ENCODE measurements at places on chromosomes 1 and 21.
A peak's percentile ranks its signal among the peaks of the same experiment; 100 is the strongest.

GRCh38 chr1:214264196-214264595 is 16.8 kb upstream of the SMYD2 start:
- no peak for DNase-seq

DNA sequence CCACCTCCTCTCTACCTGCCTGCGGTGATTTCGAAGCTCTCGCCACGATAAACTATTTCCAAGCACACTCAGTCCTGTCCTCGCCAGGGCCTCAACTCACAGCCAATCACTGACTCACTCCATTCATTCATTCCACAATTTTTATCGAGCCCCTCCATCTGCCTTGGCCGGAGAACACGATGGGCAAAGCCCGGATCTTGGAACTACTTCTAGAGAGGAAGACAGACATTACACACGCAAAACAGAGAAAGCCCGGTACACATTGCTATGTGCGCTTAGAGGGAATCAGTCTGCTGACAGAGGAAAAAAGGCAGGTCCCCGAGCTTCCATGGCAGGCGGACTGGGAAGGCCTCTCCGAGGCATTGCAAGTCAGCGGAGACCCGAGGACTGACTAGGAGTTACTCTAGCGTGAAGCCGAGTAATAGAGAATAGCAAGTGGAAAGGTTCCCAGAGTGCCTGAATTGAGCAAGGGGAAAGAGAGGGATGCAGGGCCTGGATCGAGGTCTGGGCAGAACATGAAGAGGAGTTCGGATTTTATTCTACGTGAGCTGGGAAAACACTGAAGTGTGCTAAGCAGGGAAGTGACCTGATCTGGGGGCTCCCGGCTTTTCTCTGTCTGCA is 54.2 kb upstream of the DNAJC6 start:
- no peak for DNase-seq

DNA sequence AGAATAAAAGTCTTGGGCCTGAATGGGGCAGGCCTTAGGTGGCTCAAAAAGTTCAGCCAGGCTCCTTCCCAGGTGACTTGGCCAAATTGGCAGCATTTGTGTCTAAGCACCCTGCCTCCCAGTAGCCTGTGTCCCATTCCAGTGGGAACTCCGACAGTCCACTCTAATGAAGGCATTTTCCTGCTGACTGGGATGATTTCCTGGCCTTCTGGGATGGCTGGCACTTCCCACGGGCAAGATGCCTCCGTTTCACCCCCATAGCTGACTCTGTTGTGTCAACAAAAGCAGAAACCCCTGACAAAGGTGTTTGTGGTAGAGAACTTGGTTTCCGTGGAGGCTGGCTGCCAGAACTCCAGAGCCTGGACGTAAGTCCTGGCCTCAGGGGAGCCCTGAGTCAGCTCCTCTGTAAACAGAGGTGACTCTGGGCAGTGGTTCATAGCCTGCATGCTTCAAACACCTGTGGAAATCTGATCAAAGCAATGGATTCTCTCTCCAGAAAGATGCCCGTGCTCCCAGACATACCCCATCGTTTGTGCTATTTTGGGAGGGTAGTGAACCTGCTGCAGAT is 36.6 kb downstream of the WNT3A start:
- DNase-seq: no peak

DNA sequence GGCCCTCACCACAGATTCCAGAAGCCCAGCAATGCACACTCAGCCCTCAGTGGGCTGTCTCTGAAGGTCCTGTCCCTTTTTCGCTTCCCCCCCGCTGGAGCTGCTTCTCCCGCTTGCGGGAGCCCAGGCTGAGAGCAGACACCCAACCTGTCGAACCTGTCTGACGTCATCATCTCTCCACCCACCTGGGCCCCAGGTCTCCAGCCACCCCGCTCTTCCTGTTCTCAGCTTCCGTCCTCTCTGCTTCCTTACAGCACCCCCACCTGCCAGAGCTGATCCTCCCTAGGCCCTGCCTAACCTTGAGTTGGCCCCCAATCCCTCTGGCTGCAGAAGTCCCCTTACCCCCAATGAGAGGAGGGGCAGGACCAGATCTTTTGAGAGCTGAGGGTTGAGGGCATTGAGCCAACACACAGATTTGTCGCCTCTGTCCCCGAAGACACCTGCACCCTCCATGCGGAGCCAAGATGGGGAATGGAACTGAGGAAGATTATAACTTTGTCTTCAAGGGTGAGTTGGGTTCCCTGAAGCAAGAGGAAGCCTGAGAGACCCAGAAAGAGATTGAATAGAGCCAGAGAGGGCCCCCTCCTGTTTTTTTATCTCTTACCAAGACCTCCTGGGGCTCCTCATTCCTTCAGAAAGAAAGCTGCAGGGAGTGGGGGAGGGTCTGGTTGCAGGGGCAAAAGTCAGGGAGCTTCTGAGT is at the start of gene RAB25:
TSS of gene RAB25 (plus strand) at position 224 of the 700 bp plus-strand sequence. CDS start at position 465, 241 bp downstream.
- no peak for DNase-seq

DNA sequence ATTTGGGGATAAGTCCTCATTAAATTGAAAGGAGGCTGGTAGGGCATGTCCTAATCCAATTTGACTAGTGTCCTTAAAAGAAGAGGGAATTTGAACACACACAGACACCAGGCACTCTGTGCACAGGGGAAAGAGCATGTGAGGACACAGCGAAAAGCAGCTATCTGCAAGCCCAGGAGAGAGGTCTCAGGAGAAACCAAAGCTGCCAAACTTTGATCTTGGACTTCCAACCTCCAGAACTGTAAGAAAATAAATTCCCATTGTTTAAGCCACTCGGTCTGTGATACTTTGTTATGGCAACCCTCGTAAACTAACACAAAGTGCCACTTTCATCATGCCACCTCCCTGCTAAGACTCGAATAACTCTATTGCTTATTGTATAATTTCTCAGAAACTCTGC is 13.8 kb downstream of the PLA2G4A start:
- no peak for DNase-seq

GRCh38 chr1:155892796-155893195 is 18.4 kb downstream of the RIT1 start:
- no peak for DNase-seq

- DNase-seq: no peak
Measured at GRCh38 chr1:210571356-210572284, 242.9 kb downstream of the HHAT start.

GRCh38 chr1:201128476-201128875 is 1.5 kb upstream of the ASCL5 start:
- no peak for DNase-seq

DNA sequence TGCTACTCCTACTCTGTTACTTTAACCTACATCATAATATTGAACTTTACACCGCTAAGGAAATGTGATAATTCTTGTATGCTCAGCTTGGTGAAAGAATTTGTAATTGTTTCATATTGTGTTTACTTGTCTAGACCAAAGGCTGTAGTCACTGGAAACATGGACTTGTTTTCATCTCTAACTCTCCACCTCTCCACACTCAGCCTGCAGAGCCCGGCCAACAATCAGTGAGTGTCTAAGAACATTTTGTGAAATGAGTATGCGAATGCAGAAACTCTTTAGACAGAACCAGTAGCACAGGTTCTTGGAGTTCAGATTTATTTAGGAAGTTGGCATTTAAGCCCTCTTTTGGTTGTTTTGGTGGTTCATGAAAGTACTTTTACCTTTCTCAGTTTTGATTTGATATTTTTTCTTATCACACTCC is 3.2 kb upstream of the RWDD3 start:
- DNase-seq: no peak

DNA sequence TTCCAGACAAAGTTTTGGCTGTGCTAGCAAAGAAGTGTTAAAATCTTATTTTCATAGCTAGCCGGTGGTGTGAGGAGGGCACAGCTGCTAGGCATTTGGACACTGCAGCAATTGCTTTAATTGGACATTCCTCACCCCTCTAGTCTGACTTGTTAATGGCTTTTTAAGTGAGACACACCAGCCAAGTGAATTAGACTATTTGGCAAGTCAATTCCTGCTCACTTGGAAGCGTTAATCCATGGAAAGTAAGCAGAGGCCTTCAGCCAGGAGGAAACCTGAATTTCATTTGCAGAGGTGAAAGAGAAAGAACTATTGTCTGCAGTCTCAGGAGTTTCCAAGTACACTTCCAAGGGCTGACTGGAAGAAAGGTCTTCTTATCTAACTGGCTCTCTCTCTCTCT is 175.7 kb downstream of the ST6GALNAC3 start:
- no peak for DNase-seq

- no peak for DNase-seq
Measured at GRCh38 chr1:117286145-117286544, 75.4 kb upstream of the VTCN1 start.

GRCh38 chr1:39268112-39268581 is 63.7 kb downstream of the MACF1 start:
- DNase-seq: peak; percentile 78

DNA sequence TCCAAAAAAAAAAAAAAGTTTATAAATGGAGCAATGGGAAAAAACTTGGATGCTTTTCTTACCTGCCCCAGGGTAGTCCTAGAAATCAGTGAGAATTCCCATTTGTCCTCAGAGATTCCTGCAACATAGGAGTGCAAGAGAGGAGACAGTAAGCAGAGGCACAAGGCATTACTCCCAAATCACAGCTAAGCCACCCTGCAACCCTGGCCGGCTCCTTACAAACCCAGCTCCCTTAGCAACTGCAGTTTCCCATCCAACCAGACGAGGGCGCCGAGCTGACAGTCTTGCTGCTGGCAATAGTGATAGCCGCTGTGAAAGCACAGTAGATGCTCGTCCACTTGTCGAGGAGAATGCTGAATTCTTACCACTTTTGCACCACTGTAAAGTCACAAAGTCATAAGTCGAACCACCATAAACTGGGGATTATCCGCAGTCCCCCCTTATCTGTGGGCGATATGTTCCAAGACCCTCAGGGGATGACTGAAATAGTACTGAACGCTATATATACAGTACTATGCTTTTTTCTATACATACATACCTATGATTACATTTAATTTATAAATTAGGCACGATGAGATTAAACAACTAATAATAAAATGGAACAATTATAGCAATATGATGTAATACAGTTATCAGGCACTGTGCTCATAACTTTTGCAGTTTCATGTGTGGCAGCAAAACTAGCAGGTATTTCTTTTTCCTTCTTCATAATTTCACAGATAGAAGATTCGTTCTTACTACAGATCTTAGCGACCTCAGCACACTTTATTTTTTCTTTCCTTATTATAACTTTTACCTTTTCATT is 6.0 kb upstream of the PITHD1 start:
- peak; percentile 92 for DNase-seq

DNA sequence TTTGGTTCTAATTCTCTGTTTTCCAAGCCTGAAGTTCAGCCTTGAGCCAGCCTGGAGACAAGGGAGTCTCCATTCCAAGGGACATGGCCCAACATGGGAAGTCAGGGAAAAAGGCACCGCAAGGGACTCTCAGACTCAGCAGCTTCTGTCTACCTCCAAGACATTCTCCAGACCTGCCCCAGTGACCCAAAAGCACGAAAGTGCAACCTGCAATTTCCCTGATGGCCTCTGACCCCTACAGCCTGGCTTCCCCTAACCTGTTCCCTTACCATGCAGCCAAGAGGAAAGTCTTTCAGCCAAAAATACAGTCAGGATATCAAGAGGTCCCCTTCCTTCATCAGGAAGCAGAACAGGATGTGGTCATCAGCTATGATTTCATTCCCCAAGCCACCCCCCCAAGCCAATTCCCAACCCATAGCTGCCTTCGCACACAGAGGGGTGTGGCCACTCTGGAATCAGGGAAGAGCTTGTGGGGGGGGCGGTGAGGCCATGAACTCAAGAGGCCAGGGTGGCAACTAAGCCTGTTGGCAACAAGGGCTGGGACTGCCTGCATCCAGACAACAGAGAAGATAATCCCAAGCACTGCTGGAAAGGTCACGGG is 59.2 kb downstream of the TIAM1 start:
- peak; percentile 66 for DNase-seq

DNA sequence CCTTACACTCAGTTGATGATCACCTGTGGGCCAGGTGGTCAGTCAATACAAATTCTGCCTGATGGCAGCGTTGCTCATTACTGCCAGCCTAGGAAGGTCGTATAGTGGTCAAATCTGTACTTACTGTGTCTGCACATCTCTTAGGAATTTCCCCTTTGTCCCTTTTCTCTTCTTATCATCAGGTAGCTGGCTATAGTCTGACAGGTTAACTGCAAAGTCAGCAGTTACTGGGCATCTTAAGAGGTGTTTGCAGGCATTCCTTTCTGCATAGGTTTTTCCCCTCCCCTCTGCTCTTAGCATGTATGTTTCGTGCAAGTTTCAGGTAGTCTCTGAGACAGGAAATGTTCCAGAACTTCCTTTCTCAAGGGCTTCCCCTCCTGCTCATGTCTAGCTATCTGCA is 298.7 kb downstream of the LRRIQ3 start:
- no peak for DNase-seq

GRCh38 chr1:222557148-222557547 is 9.2 kb upstream of the HHIPL2 start:
- DNase-seq: no peak

DNA sequence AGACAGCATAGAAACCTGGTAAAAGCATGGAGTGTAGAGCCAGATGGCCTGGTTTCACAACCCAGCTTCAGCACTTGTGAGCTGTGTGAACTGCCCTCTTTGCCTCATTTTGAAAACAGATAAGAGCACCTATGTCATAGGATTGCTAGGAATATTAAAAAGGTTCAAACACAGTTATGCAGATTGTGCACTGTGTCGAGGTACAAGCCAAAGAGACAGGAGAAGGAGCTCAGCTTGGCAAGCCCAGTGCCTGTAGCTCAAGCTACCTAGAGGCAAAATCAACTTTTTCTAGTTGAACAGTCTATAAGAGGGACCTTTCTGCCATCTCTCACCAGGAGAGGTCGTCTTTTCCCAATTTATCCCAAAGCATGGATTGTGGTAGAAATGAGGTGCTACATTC is 5.0 kb downstream of the CHODL start:
- DNase-seq: no peak

- DNase-seq: no peak
Measured at GRCh38 chr21:44749759-44750674, 38.6 kb upstream of the TSPEAR start.

DNA sequence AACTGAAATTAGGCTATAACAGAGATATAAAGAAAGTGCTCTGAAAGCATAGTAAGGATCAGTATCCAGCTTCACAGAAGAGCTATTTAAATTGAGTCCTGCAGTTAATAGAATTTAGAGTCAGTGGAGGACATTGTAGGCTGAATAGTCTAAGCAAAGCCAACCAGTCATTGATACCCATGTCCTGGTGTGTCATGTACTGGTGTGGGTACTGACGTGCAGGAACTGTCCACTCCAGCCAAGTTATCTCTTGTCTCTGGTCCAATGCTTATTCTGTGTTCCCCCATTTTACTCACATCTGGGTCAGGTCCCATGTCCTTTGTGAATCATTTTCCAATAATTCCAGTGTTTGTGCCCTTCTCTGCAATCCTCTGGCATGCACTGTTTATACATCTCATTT is 90.0 kb downstream of the MACF1 start:
- no peak for DNase-seq

DNA sequence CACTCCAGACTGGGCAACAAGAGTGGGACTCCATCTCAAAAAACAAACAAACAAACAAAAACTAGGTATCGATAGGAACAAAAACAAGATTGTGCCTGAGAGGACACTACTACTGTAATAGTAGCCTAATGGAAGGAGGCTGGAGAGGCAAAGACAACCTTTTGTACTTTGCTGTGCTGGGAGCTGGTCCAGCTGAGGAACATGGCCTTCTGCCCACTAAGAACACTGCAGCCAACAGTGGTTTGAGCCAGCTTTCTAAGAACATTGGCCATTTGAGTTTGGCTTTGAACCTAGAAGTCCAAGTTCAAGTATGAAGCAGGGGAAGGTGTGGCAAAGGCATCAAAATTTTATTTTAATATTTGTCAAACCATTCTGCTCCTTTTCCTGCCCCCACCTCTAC is 22.7 kb upstream of the RGS8 start:
- DNase-seq: no peak

GRCh38 chr21:7917729-7918128 is 2603.7 kb upstream of the TPTE start:
- DNase-seq: no peak

GRCh38 chr1:152251391-152251790 is 27.4 kb upstream of the HRNR start:
- DNase-seq: no peak

Measured in suppressor macrophage treated with lipopolysaccharide for 4 hours (primary cell).